ENCODE measurements at places on chromosomes 13 and 19. TPM values are rescaled to one million over a fixed set of nuclear protein-coding genes. Genes with fewer than 3 reads are reported as not detected.

GRCh38 chr19:34109596-34109995, 62.7 kb upstream of the LSM14A start:
- DNase-seq: no peak

- no peak for DNase-seq
Observed at GRCh38 chr19:7977723-7978040, 27.8 kb downstream of the ELAVL1 start.

DNA sequence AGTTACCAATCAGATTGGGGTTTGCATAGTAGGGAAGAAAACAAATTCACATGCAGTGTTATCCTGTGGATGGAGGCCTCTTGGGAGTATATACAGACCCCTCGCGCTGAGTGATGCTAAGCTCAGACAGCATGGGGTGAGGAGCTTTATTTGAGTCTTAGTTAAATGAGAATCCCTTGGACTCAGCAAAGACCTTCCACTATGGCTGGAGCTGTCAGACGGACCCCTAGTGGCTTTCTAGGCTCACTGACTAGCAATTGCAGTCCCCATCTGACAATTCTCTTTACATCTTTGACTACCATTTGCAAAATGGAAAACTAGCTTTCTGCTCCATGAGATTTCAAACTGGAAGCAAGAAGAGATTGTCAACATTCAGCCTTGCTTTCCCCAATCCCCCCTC, 90.4 kb downstream of the STOML3 start:
- DNase-seq: no peak

GRCh38 chr13:44280456-44280855, 93.2 kb upstream of the SERP2 start:
- DNase-seq: no peak

The SIGLECL1 gene
- total RNA-seq: not detected

The SKA3 gene
- 1.8 TPM for total RNA-seq

DNA sequence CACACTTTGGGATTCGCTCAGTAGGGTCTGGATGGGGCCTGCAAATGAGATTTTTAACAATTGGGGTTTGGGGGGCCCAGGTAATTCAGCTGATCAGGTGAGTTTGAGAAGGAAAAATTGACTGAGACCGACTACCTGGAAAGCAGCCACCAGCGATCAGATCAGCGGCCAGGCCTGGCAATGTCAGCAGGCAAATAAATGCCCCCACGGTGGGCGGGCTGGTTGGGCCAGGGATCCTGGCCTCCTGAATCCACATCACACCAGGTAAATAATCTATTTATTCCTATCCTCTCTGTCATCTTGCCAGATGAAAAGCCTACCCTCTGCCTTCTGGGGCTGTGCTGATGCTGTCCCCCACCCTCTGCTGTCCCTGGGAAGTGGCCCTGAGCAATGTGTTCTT, 9.4 kb downstream of the NAPA start:
- DNase-seq: no peak

The SIAH3 gene
- not detected for total RNA-seq

The ICAM4 gene
- total RNA-seq: 0.22 TPM

The GRK1 gene
- total RNA-seq: not detected

DNA sequence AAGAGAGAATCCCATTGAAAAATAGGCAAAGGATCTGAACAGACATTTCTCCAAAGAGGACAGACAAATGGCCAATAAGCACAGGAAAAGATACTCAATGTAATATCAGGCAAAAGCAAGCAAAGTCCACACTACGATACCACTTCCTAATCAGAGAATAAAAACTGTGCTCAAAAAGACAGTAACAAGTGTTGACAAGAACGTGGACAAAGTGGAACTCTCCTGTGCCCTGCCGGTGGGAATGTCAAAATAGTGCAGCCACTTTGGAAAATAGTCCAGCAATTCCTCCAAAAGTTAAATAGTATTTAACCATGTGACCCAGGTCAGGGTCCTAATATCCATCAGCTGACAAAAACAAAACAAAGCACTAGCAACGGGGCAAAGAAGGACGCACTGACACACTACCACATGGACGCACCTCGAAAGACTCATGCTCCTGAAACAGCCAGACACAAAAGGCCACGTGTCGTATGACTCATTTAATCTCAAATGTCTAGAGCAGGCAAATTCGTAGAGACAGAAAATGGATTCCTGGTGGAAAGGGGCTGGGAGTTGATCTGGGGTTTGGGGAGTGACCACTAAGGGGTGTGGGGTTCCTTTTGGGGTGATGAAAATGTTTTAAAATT, 5.2 kb downstream of the MIER2 start:
- DNase-seq: peak; percentile 78

DNA sequence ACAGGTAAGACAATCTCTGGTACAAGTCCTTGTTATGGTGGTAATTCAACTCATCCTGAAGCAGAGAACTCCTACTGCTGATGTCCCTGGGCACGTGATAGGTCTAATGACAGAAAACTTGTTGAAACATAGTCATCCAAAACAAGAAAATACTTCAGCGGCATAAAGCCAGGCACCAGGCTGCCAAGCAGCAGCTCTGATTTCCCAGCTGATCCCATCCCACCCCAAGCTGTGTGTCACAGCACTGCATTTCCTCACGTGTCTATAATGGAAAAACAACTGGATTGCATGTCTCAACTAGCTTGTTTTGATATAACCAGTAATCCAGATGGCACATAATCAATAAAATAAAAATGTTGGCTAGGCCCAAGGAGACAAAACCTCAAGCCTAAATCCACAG, 64.8 kb downstream of the MIPEP start:
- no peak for DNase-seq

The EMP3 gene
- 7.4 TPM for total RNA-seq

GRCh38 chr19:4019578-4019977, 12.0 kb downstream of the PIAS4 start:
- no peak for DNase-seq

DNA sequence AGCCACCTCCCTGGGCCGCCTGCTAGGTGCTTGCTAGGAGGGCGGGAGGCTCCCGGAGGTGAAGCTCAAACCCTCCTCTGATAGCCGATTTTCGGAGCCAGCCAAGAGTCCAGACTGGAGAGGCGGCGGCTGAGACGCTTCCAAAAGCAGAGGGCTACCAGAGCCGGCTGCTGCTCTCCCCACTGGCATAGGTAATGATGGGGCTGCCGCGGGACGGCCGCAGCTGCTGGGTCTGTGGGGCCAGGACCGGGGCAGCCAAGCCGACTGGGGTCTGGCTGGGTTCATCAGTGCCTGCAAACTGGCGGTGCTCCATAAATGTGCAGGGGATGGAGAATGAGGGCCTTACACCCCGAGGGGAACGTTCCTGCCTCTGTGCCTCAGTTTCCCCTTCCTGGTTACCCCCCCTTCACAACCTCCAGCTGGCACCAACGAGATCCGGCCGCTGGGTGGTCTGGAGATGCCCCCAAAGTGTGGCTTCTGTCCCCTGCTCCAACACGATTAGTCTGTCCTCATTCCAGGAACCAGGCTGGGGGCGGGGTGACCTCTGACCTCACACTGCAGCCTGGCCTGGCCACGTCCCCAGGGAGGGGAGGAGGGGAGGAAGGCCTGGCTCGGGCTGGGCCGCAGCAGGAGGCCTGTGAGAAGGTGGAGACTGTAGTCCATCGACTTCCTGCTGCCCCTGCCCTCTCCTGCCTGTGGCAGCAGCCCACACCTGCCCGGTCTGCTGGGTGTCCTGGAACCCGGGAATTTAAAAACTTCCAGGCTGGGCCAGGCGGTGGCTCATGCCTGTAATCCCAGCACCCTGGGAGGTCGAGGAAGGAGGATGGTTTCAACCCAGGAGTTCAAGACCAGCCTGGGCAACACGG, 3.8 kb upstream of the WDR18 start:
- no peak for DNase-seq

The TOMM40 gene
- 33.6 TPM for total RNA-seq

- peak; percentile 60 for DNase-seq
Observed at GRCh38 chr19:38224014-38224862, at the start of gene DPF1. Gene DPF1, minus strand, starts transcription at chr19:38224222. Its CDS starts 80 bp downstream, at chr19:38224142.

The AMER2 gene
- not detected for total RNA-seq

The HSPB6 gene
- 0.22 TPM for total RNA-seq

GRCh38 chr19:29596885-29597525, 9.1 kb upstream of the POP4 start:
- DNase-seq: peak; percentile 12

GRCh38 chr13:55516610-55517009, 1624.1 kb upstream of the PRR20A start:
- DNase-seq: no peak

DNA sequence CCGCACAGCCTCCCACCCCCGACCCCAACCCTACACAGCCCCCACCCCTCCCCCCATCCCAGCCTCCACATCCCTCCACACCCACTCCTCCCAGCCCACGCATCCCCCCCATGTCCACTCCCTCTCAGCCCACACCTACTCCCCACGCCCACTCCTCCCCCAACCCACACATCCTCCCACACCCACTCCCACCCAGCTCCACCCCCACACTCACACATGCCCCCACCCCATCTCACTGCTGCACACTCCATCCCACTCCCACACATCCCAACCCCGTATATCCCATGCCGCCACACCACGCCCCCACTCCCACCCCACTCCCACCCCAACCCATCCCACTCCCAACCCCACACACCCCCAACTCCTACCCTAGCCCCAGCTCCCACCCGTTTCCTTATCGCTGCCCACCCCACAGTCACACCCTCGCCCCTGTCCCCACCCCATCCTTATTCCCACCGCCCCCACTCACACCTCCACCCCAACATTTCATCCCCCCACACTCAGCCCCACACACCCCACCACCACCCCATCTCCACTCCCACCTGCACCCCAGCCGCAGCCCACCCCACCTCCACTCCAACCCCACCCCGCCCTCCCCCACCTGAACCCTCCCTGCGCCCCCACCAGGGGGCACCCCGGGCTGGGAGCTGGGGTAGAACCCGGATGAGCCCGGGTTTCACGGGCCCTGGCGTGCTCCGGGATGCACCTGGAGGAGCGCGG, 809 bp downstream of the TDRD12 start:
- DNase-seq: no peak

DNA sequence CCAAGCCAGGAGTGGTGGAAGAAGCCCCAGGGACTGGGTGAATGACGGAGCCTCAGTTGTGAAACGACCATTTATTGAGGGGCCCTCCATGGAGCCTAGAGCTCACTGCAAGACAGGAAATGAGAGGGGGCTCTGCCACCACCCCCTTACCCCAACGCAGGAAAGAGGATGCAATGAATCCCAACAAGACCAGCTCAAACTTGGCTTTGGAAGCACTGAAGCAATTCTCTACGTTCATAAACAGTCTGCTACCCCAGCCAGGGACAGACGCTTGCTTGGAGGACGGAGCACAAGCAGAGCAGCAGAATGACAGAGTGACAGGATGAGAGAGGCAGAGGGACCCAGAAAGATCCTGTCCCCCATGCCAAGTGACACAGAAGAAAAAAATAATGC, 1.0 kb downstream of the PRKACA start:
- no peak for DNase-seq

GRCh38 chr13:44191504-44192171, 182.0 kb upstream of the SERP2 start:
- DNase-seq: peak; percentile 81

The ZNF763 gene
- 0.79 TPM for total RNA-seq

- DNase-seq: no peak
Observed at GRCh38 chr19:18982669-18983068, 41.7 kb upstream of the HOMER3 start.

DNA sequence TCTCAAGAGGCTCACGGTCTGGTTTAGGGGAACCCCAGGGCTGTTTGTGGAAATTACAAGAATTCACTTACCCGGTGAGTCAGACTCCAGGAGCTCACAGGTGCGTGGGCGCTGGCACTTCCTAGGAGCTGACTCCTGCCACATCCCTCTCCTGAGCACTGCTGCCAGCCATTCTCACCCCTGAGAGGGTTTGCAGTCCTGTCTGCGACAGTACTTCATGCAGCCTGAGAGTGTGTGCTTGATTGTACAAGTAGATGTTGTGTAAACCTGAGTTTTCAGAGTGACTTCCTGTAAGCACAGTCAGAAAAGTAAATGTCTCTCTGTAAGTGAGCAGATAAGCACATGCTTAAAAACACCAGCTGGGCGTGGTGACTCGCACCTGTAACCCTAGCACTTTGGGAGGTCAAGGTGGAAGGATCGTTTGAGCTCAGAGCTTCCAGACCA, 8.1 kb downstream of the MRPL4 start:
- DNase-seq: no peak

- no peak for DNase-seq
Observed at GRCh38 chr19:41638641-41639081, 11.8 kb upstream of the CEACAM4 start.

DNA sequence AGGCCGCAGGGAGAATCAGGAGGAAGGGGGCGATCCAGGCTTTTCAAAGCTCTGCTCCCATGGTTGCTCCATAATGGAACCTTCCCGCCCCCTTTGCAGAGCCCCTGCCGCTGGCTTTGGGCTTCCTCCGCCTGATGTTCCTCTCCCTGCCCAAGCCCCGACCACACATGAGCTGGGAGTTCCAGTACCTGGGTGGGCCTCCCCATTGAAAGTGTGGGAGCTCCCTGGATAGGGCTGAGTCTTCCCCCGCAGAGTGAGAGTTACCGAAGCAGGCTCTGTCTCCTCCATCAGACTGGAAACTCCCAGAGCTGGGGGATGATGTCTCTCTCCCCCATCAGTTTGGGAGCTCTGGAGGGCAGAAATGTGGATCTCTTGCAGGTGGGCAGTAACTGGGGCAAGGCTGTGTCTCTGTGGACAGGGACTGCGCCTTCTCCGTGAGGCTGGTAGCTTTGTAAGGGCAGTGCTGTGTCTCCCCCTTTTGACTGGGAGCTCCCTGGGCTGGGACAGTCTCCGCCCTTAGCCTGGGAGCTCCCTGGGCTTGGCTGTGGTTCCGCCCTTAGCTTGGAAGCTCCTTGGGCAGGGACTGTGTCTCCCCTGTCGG, 722 bp downstream of the DCAF15 start:
- peak; percentile 17 for DNase-seq

DNA sequence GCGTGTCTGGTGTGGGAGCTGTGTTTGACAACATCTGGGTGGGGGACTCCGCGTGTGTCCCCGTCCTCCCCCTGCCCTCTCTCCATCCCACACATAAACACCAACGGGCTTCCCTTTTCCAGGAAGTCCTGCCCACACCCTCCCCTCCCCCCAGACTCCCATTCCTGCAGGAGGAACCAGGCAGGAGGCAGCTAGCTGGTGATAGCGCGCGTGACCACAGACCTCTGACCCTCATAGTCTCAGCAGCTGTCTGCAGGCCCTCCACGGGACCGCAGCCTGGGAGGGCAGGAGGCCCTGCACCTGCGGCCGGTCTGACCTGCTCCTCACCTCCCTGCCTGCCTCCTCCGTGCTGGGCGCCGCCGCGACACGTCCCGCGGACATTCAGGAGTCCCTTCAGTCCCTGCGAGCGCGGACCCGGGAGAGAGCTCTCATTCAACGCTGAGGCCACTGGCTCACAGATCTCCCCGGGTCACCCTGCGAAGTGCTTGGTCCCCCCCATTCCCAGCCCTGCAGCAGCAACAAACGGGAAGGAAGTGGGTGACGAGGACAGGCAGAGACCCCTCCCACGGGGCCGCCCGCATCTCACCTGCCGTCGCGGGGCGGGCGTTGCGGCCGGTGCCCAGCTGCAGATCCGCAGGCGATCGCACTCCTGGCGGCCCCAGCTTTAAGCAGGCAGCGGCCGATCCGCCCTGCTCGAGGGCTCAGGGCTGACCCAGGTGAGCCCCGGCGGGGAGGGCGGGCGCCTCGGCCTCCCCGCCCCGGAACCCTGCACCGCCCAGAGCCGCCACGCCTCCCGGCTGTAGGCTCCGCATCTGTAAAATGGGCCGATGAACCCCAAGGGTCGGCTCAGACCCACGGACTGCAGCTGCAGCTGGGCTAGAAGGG, 1.1 kb upstream of the ACP5 start:
- no peak for DNase-seq

The ZNF610 gene
- total RNA-seq: 2.8 TPM

All from lung microvascular endothelial cell (primary cell).